ENCODE measurements at places on chromosomes 13 and 19. TPM values are rescaled to one million over a fixed set of nuclear protein-coding genes. Genes with fewer than 3 reads are reported as not detected.

DNA sequence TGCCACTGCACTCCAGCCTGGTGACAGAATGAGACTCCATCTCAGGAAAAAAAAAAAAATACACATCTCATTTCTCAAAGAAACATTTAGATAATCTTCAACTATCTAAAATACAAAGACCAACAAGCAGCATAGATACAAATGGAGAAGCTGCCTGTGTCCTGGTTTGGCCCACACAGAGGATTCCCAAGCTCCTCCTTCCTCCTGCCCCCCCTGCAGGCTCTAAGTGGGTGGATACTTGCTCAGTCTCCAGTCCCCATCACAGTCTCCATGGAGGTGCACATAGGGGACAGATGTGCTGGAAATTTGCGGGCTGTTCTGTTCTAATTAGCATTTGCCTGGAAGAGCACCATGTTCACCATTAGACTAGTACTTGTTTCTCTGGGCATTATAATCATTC, 59.9 kb downstream of the ABCC4 start:
- DNase-seq: no peak

DNA sequence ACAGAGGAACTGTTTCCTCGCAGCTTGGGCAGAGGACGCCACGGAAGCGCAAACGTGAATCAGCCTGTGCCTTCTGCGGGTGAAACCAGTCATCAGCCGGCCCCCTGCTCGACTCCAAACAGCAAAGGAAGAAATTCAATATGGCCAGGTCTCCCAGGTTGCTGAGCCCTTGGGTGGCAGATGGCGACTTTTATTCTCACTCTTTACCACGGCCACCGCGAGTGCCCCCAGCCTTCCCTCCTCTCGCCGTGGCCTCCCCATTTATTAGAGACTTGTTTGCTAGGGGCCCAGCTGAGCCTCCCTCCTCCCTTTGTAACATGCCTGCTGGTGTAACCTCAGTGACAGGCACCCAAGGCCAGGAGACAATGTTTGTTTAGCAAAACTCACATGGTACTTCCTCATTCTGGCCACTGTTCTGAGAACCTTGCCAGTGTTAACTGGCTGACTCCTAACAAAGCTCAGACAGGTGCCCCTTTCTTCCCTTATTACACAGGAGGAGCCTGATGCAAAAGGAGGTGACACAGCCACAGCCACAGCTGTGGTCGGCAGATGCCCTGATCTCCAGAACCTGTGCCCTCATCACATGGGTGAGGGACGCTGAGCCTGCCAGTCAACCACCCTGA, 5.8 kb downstream of the RAB20 start:
- DNase-seq: peak; percentile 84

DNA sequence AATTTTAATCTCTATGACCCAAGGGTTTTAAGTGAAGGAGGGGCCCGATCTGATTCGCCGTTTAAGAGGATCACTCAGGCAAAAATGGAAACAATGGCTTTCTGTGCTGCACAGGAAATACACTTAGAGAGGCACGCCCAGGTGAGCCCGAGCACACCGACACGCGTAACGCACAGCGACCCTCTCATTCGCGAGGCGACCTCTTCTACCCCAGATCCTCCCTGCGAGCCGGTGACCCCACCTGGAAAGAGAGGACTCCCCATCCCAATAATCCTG, 216 bp downstream of the SH2D3A start:
- DNase-seq: peak; percentile 55

- DNase-seq: no peak
Observed at GRCh38 chr19:28426730-28427225, 786.2 kb downstream of the UQCRFS1 start.

DNA sequence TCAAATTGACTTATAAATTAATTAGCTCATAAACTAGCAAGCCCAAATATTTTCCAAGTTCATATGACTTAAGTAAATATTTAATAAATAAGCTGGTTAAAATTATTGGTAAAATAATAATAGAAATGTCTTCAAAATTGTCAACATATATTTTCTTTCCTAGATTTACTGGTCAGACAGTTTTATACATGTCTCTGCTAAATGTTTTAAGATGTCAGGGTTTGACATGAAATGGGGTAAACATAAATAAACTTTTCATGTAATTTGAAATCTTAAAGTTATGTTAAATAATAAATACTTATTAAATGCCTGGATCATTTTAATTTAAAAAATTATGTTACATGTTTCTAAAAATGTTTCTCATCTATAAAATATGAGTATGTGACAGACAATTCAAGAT, 18.3 kb upstream of the CYSLTR2 start:
- no peak for DNase-seq

DNA sequence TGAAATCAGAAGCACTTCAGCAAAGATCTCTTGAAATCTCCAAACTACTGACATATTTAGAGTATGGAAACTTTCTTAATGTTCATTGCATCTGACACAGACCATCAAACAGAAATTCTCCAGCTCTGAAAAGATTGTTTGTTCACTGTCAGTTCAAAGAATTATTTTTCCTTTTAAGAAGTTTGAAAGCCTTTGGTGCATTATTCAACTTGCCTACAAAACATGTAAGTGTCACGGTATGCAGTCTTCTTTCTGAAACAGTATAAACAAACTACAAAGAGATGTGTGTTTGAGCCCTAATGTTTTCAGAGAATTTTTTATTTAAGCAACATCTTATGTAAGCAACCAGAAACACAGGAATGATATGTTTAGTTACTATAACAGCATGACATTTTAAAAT, 125.4 kb downstream of the FGF14 start:
- DNase-seq: no peak

DNA sequence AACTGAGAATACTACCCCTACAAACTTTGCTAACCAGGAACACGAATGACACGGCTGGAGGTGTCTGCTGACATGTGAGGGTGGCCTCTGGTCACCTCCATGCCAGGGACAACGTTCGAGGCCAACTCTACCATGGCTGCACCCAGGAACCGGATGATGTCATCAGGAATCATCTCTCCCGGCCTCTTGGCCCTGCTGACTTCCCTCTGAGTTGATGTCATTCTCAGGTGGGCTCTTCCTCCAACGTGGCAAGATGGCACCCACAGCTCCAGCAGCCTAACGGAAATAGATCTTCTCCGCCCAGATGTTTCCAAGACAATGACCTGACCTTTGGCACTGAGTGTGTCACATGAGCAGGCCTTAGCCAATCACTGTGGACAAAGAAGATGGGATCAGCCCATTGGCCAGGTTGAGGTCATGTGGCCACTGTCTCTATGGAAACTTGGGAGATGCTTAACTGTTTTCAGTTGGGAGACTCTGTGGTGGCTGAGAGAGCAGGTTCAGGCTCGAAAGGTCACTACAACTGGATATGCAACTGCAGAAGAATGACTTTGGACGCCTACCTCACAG, 15.0 kb downstream of the MBD3L2B start:
- no peak for DNase-seq

GRCh38 chr13:111034811-111035210, 80.3 kb upstream of the ARHGEF7 start:
- DNase-seq: no peak

- no peak for DNase-seq
Observed at GRCh38 chr19:30046522-30046921, 104.5 kb downstream of the URI1 start.

DNA sequence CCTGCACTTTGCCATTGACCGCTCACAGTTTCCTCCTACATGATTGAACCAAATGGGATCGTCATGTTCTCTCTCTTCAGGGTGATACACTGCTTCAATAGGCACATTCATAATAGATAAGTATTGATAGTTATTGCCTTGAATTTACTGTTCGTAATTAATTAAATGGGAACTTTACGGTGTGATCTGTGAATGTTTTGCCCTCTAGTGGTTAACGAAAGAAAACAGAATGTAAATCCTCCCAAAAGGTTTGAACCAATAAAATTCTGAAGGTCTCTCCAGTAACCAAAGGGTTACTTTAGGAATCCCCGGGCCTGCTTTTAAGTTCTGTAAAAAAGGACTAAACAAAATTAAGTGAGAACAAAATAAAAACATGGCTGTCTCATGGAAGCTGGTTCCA, 389.3 kb downstream of the DACH1 start:
- no peak for DNase-seq

GRCh38 chr19:10805065-10805757, 30.8 kb downstream of the TMED1 start:
- DNase-seq: no peak

DNA sequence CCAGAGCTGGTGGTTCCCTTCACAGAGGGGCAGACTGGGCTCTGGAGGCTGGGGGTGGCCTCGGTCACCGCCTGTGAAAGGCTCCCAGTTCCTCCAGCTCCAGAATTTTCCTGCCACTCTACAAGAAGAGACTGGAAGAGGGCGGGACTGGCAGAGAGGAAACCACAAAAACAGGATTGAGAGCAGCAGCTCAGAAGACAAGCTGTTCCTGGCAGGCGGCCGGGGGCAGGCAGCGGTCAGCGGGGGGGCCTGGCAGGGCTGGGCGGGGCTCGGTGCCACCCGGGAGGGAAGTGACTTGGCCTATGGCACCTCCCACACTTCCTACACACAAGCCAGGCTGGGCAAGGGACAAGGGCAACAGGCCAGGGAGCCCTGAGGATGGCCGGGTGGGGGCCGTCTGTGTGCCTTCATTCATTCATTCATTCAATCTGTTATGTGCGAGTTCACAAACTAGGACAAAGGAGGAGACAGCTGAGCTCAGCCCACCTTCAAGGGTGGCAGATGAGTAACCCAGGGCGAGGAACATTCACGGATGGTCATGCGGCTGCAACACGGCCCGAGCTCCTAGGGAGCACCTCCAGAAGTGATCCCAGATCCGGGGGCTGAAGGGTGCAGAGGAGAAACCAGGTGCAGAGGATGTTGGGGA, 16.9 kb upstream of the BTBD2 start:
- no peak for DNase-seq

GRCh38 chr13:26949701-26950502, 189.3 kb upstream of the GPR12 start:
- no peak for DNase-seq

- DNase-seq: no peak
Observed at GRCh38 chr13:44458313-44458975, 84.8 kb downstream of the SERP2 start.

DNA sequence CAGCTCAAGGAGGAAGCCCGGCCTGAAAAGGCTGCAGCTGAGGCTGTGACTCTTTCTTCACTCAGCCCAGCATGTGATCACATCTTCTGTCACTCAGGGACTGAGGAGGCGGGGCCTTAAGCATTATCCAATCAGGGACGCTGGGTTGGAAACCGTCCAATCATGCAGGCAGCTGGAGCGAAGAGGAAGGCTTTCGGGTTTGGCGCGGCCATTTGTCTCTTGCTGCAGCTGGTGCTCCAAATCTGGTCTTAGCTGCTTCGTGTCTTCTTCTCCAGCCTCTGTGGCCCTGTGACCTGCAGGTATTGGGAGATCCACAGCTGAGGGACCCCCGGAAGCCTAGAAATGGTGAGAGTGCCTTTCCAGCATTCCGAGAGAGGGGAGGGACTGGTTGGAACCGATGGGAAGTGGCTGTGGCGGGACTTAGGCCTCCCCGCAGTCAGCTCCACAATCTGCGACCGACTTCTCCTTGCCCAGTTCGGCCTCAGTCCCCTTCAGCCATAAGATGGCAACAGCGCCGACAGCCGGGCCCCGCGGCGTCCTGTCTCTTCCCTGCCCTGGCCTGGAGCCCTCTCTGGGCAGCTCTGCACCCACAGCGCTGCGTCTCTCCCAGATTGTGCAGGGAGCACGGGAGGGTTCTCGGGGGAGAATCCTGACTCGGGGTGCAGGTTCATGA, at the start of gene ZNF90:
ZNF90 (plus strand) TSS at position 210 of the 673 bp plus-strand sequence; CDS start at position 343, 133 bp downstream.
- peak; percentile 88 for DNase-seq

- no peak for DNase-seq
Observed at GRCh38 chr13:102002287-102002686, 399.6 kb downstream of the FGF14 start.

- no peak for DNase-seq
Observed at GRCh38 chr13:97226788-97227627, 4.9 kb downstream of the MBNL2 start.

- DNase-seq: no peak
Observed at GRCh38 chr13:40558656-40559055, 107.8 kb downstream of the FOXO1 start.

GRCh38 chr19:50419022-50419579, 363 bp downstream of the SPIB start:
- no peak for DNase-seq

- DNase-seq: no peak
Observed at GRCh38 chr19:51546650-51547396, 15.4 kb upstream of the SIGLEC6 start.

DNA sequence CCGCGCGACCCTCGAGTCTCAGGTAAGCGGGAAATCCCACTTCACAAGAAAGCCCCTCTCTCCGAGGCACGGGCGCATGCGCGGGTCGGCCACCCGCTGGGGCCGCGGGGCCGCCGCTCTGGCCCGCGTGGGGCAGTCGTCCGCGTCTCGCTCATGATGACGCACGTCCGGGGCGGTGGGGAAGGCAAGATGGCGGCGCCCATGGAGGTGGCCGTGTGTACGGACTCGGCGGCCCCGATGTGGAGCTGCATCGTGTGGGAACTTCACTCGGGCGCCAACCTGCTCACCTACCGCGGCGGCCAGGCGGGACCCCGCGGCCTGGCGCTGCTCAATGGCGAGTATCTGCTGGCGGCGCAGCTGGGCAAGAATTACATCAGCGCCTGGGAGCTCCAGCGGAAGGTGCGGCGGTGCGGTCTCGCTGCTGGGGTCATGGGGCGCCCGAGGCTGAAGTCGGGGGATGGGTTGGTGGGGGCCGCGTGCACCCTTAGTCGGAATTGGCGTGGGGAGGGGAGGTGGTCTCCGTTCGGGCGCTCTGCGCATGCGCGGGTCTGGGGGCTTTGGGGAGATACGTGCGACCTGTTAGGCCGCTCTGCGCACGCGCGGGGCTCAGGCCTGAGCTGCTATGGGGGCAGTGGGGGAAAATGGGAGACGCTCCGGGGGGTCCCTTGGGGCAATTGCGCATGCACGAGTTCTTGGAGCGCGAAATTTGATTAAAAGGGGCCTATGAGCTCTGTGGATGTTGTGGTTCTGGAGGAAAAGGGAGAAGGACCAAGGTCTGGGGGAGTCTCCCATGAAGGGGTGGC, at the start of gene WDR18:
WDR18 (plus strand) TSS at position 181 of the 803 bp plus-strand sequence; CDS start at position 190, 9 bp downstream.
- peak; percentile 79 for DNase-seq

DNA sequence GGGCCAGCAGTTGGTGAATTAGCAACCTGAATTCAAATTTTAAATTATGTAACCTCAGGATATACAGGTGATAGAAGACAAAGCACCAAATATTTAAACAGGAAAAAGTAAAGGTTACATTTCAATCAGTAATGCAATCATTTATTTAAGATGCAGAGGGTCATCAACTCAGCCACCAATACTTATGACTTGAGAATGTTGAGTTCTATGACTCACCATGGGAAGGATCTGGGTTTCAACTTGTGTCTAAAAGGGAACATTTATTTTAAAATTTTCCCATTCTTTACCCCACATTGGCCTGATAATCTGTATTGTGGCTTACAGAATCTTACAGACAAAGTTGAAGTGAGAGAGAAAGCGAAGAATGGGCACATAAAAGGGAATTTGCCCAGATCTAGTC, 418.0 kb downstream of the NDFIP2 start:
- no peak for DNase-seq

OR7C1 gene
- not detected for total RNA-seq

PNMA8C gene
- total RNA-seq: not detected

SLC25A41 gene
- total RNA-seq: 0.33 TPM

CTXN1 gene
- total RNA-seq: 0.11 TPM

C13orf42 gene
- not detected for total RNA-seq

PEAK3 gene
- total RNA-seq: not detected

ANGPTL8 gene
- total RNA-seq: 27.3 TPM

SLC10A2 gene
- total RNA-seq: not detected

TMEM86B gene
- 9.6 TPM for total RNA-seq

RAB11B gene
- total RNA-seq: 11.5 TPM
